ENCODE measurements at places on chromosomes 16 and 17.

GRCh38 chr16:59634004-59634579, 900.0 kb upstream of the GOT2 start:
- DNase-seq, result no peak

DNA sequence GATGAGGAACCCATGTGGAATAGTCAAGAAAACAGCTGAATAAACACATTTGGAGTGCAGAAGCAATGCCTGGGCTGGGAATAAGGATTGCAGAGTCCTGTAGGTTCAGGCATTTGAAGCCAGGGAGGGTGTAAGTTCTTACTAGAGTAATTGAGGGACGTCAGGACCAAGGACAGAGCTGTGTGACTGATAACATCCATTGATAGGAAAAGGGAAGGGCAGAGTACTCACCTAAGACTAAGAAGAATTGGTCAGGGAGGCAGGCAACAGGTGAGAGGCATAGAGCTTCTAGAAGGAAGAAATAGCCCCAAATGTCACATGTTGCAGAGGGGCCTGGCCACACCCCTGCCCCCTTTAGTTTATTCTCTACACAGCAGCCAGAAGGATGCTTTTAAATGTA, 79.8 kb upstream of the TMEM132E start:
- no peak for DNase-seq

- no peak for DNase-seq
Observed at GRCh38 chr17:42354956-42355843, 33.0 kb downstream of the STAT3 start.

- no peak for DNase-seq
Observed at GRCh38 chr17:69620363-69620762, 205.9 kb downstream of the MAP2K6 start.

GRCh38 chr17:79262624-79263023, 188.0 kb downstream of the ENGASE start:
- no peak for DNase-seq

DNA sequence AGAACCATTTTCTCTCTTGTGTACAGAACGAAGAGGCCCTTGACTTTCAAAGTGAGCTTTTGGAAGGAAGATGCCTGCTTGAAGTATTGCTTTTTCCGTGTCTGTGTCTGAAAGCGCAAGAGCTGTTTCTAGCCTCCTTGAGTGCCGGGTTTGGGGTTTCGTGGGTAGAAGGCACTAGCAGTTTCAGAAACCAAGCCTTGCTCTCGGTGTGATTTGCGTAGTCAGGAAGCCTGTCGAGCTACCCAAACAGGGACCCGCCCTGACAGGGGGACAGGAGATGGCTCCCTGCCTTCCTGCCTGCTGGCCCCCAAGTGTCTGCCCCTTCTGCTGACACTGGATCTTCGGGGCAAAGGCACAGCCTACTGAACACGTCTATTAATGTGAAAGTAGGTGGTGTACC, 322.0 kb downstream of the MAF start:
- no peak for DNase-seq

DNA sequence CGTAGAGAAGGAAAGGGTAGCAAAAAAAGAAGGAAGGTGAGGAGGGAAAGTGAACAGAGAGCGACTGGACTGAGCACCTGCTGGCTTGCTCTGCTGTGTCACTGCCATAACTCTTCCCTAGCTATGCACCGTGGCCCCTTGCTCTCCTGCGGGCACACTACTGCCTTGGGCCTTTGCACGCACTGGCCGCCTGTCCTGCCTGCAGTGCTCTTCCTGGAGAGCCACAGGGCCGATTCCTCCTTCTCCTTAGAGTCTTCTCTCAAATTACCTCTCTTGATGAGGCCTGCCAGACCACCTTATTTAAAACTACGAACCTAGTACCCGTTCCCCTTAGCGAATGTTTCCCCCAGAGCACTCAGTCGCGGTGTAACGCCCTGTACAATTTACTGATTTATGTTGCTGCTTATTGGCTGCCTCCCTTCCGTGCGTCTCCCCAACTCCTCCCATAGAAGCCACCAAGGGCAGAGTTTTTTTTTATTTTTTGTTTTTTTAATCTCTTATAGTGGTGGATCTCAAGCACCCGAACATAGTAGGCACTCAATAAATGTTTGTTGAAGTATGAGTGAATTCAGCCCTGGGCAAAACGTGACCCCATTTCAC, 70.3 kb downstream of the RAI1 start:
- no peak for DNase-seq

DNA sequence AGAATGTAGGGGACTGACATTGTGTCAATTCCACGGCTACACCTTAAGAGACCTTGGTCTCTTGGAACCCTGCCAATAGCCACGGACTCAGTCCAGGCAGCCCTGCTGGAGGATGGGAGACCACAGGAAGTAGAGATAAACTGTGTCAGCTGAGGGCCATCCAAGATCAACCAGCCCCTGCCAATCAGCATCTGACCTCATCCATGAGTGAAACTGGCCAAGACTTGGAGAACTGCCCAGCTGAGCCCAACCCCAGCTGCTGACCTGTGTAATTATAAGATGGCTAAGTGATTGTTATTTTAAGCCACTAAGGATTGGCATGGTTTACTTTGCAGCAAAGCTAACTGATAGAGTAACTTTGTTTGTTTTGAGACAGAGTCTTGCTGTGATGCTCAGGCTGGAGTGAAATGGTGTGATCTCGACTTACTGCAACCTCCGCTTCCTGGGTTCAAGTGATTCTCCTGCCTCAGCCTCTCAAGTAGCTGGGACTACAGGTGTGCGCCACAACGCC, 13.3 kb upstream of the YWHAE start:
- peak; percentile 83 for DNase-seq

DNA sequence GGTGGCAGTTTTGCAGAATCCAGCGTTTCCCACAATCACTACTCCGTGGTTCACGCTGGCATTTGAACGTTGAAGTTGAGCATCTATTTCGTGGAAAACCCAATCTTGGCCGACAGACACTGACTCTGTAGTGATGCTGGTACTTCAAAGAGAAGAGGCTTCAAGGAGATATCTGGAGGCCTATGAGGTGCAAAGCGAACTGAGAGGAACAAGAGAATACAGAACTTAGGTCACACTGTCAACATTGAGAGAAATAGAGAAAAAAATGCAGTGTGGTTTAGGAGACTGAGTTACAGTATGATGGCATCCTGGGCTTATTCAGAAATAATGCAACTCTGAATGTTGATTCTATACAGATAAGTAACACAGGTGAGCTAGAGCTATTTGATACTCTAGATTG, 16.0 kb downstream of the CCL16 start:
- no peak for DNase-seq

DNA sequence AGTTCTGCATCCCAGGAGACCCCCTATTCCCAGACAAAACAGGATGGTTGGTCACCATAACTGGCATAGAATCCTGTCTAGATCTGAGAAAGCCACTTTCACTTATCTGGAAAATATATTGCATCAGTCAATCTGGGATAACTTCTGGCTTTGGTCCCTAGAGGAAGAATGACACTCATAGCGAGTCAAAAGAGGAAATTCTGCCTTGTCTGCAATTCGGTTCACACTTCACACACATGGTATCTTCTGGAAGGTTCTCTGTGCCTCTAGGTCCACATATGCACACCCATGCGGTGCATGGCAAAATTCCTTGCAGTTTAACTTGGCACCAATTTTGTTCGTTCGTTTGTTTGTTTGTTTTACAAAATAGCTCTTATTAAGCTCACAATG, 49.2 kb upstream of the WSCD1 start:
- no peak for DNase-seq

GRCh38 chr17:64599827-64600226, 62.3 kb downstream of the SMURF2 start:
- DNase-seq, result no peak

GRCh38 chr17:44217738-44218343, 1.6 kb downstream of the UBTF start:
- DNase-seq, result no peak

- no peak for DNase-seq
Observed at GRCh38 chr17:19262650-19263631, 25.8 kb downstream of the EPN2 start.

DNA sequence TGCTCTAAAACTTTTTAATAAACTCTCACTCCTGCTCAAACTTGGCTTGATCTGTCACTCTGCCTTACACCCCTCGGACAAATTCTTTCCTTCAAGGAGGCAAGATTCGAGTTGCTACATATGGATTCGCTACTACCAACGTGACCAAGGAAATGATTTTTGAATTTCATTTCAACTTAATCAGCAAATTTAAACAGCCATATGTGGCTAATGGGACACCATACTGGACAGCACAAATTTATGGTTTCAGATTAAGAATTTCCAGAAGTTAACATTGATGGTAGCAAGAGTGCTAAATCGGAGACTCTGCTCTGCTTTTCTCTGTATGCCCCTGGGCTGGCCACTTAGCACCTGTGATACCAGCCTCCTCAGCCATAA, 318.2 kb upstream of the PSMD7 start:
- DNase-seq, result no peak
